ENCODE measurements at places on chromosomes 2 and 18. TPM values are rescaled to one million over a fixed set of nuclear protein-coding genes. Genes with fewer than 3 reads are reported as not detected.

DNA sequence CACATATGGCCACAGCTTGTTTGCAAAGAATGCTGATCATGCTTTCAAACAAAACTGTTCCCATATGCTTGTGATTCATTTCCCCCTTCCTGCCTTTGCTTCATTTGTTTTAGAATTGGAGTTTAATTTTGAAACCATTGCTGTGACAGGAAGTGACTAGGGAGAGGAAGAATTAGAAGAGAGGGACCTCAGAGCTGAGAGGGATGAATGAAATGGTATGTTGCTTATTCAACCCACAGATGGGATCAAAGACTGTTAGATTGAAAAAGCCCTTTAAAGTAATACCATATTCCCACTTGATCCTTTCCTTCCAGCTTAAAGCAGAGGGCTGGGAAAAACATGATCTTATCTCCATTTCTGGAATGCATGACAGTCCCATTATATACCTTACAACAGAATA, 106.2 kb upstream of the RNF152 start:
- DNase-seq, result peak; percentile 56

DNA sequence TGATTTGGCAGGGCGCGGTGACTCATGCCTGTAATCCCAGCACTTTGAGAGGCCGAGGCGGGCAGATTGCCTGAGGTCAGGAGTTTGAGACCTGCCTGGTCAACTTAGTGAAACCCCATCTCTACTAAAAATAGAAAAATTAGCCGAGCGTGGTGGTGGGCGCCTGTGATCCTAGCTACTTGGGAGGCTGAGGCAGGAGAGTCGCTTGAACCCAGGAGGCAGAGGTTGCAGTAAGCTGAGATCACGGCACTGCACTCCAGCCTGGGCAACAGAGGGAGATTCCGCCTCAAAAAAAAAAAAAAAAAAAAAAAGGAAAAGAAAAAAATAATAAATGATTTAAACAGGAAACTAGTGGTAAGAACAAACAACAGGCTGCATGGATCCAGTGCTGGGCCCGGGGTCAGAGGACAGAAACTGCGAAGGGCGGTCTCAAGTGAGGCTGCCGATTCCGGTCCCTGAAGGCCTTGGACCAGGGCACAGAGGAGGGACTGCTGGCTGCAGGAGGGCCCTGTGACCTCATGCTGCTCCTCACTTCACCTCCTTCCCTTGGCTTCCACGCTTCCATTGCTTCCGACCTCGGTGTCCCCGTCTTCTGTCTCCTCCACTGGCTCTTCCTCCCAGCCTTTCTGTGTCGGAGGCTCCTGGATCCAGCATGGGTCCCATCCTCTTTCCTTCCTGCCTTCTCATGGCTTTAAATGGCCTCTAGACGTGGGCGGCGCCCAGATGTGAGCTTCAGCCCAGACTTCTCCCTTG, 2.1 kb upstream of the GRHL1 start:
- no peak for DNase-seq

The CCDC138 gene
- total RNA-seq, result 21.3 TPM

DNA sequence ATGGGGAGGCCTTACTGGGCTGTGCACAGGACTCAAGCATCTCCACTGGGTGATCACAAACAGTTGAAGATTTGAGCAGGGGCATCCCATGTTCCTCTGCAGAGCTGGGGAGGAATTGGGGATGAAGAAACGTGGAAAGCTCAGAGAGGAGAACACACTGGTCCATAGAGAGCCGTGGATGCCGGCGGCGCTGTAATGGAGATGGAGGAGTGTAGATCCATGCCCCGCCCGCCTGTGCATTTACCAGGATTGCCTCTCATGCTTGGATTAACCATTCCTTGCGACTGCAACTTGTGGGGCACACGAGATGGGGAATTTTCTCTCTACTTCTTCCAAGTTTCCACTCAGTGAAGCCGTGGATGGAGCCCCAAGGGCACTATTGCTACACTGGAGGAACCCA, 115.9 kb downstream of the NCK2 start:
- DNase-seq, result no peak

DNA sequence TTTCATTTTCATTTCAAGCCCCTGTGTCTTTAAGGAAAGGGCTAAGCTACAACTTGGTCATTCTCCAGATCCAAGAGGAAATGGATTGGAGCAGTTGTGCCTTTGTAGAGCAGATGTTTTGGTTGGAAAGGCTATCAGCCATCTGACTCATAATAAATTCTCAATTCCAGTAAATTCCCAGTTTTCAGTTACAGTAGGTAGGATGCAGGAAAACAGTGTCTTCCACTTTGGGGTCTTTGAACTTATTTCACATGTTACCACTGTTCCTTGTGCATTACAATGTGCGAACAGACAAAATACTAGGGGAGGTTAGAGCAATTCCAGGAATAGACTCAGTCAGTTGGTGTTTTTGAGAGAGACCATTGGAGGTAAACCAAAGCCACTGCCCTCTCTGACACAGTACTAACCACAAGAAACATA, 211.9 kb downstream of the BABAM2 start:
- DNase-seq, result peak; percentile 72

DNA sequence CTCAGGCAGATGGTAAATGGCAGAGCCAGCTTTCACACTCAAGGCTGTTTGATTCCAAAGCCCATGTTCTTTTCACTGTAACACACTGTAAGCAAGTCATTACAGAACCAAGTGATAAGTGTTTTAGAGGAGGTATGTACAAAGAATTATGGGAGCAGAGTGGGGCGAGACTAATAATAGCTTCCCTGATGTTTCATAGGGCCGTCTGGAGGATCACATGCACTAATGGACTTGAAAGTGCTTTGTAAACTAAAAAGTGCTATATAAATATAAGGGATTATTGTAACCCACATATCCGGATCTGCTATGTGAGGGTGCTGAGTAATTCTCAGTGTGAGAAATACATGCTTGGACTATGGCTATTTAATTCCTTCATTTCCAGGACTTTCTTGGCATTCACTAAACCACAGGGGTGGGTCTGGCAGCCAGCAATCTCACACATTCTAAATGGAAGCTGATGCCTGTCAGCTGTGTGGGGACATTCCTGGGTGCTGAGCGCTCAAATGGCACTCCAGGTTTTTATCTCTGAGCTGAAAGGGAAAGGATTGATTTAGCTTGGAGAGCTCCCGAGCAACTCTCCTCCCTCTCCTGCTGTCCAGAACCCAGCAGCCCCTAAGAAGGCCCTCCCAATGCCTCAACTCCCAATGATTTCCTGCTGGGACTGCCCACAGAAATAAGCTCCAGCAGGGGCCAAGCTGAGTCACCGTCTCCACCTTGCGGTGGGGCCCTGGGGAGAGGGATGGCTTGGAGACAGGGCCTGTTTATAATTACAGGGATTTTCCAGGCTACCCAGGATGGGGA, 222.8 kb downstream of the SOX11 start:
- DNase-seq, result peak; percentile 95

The PIAS2 gene
- 18.8 TPM for total RNA-seq

DNA sequence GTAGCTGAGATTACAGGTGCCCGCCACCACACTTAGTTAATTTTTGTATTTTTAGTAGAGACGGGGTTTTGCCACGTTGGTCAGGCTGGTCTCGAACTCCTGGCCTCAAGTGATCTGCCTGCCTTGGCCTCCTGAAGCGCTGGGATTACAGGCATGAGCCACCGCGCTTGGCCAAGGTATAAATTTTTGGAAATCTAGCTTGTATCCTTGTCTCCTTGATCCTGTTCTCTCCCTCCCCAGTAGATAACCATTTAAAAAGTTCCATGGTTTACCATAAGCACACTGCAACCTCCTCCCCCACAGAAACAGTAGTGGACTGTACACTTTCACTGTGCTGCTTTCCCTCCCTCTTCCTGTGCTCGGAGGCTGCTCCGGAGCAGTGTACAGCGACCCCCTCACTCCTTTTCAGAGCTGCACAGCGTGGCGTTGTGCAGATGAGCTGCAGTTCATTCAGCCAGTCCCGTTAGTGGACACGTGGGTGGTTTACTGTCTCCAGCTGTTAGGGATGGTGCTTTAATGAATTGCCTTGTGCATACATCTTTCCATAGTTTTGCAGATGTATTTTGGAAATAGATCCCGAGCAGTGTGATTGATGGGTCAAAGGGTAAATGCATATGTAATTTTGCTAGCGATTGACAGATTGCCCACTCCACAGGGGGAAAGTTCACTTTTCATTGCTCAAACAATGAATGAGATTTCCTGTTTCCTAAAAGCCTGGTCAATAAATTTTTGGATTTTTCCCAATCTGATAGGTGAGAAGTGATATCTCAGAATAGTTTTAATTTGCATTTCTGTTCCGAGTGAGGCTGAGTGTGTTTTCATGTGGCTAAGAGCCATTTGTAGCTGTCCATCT, 14.8 kb downstream of the ASB1 start:
- DNase-seq, result no peak

The INO80C gene
- 9.6 TPM for total RNA-seq

DNA sequence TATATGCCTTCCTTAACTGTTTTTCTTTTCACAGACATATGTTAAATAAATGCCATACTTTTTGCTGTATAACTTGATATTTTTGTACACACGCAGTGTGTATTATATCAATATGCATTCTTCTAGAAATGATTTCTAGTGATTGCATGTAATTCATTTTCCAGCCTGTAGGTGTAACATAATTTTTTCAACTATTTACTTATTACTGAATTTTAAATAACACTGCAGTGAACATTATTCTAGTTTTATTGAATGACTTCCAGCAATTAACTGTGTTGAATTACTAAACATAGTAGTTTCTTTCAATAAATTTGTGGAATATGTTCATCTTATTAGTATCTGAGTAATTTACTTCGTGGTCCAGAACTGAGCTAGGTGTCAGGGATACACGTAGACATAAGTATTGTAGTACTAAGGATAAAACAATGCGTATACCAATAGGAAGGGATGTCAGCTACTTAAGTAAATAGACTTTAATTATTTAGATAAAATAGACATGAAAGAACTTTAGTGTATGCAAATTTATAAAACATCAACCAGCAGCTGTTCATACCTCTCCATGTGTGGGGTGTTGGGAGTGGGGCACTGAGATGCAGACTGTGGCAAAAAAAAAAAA, 28.0 kb downstream of the TANC1 start:
- DNase-seq, result no peak

DNA sequence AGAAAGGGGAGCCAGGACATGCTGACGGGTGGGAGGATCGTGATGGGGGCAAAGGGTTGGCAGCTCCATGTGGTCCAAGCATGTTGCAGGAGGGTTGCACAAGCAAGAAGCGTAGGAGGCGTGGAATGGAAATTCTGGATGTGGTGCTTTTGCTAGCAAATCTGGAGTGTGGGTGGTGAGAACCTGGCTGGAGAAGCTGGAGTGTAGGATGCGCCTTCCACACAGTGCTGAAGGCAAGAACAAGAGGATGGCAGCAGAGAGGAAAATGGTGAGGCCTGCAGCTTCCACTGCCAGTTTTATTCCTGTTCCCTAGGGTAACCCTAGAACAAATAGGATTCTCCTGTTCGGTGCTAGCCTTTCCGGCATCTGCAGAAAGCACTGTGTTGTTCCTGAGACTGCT, 22.4 kb downstream of the CREG2 start:
- DNase-seq, result no peak

DNA sequence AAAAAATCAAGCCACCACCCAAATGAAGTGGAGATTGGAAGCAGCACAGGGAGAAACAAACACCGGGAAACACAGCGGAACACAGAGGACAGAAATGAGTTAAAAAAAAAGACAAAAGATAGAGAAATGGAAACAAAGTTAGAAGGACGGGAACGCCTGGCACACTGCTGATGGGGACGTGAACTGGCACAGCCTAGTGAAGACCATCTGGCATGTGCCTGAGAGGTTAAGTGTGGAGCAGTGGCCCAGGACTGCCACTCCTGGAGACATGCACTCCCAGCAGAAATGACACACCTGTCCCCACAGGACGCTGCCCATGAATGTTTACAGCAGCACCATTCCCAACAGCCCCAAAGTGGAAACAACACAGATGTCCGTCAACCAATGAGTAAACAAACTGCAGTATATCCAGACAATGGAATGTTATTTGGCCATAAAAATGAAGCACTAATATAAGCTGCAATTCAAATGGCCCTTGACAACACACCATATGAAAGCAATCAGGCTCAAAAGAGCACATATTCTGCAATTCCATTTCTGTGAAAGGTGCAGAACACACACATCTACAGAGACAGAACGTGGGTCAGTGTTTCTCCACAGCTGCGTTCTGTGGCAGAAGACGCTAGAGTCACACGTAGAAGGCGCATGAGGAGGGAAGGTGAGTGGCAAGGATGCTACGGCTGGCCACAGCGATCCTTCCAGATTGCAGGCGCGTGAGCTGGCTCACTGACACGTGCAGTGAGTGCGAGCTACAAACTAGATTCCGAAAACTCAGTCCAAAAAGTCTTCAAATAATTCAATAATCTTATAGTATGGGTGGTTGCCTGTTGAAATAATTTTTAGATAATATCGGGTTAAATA, 24.6 kb downstream of the THAP4 start:
- DNase-seq, result no peak

DNA sequence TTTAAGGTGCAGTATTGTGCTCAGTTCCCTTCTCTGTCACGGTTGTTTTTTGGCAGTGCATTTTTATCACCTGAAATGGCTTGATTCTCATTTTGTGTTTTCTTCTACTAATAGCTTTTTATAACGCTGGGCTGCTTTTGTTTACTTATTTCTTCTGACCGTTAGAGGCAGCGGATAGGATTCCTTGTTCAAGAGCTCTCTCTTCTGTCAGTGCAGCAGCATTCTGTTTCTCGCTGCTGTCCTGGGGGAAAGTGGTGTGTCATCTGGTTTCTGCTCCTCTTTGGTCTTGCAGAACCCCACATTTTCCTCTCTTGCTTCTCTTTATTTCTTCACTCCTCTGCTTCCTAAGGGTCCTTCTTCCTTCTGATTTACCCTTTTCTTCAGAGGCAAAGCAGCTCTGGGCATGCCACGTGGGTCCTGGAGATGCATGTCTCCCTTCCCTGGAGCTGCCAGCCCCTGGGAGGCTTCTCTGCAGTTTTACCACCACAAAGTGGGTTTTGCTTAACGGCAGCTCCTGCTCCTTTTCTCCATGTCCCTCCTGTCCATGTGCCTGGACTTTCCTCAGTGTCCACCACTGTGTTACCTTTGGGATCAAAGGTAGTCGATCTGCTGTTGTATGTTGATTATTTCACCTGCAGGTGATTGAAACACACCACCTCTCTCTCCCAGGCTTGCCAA, 47.3 kb upstream of the SNTG2 start:
- DNase-seq, result no peak

- peak; percentile 57 for DNase-seq
Measured at GRCh38 chr2:169038338-169038757, 7.2 kb upstream of the ABCB11 start.

The TUBB8B gene
- total RNA-seq, result not detected
